ENCODE measurements at places on chromosomes 2 and 18. TPM values are rescaled to one million over a fixed set of nuclear protein-coding genes. Genes with fewer than 3 reads are reported as not detected.

The SPATA3 gene
- total RNA-seq, result not detected

The SERPINB13 gene
- total RNA-seq, result not detected

The LRRC30 gene
- total RNA-seq, result not detected

The GAREM1 gene
- 5.5 TPM for total RNA-seq

The C2orf66 gene
- not detected for total RNA-seq

The SP110 gene
- total RNA-seq, result 46.0 TPM

The WDR12 gene
- 28.1 TPM for total RNA-seq

The LONRF2 gene
- total RNA-seq, result 1.8 TPM

The SEMA4F gene
- 3.6 TPM for total RNA-seq

The SCRN3 gene
- total RNA-seq, result 34.6 TPM

The C2orf76 gene
- 8.6 TPM for total RNA-seq

The ADD2 gene
- 0.36 TPM for total RNA-seq

The NDUFV2 gene
- total RNA-seq, result 137 TPM

The GRB14 gene
- 6.9 TPM for total RNA-seq

GRCh38 chr2:10027660-10028330 is 15.6 kb upstream of the KLF11 start:
- DNase-seq, result no peak

DNA sequence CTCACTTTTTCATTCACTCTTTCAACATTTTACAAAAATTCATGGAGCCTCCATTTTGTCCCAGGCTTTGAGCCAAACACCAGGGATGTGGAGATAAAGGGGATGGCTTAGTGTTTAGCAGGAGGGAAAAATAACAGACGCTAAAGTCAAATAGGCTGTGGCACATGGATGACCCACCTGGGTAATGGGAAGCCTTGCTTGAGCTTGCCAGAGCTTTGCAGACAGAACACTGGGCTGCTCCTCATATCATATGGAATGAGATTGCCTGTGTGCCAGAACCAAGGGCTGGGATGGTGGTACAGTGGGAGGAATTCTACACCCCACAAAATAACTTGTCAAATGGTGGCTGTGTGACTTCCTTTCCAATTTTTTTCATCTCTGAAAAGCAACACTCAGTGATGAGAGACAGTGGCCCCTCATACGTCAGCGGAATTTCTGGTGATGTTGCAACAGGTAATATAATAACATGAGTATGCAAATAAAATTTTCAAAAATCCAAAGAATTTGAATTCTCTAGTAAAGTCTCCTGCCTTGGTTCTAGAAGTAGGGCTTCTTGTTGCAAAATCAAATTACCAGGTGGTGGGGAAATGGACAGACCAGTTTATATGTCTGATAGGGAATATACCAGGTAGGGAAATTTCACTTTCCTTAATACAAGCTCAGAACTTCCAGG is 252.9 kb downstream of the CLIP4 start:
- DNase-seq, result peak; percentile 9

DNA sequence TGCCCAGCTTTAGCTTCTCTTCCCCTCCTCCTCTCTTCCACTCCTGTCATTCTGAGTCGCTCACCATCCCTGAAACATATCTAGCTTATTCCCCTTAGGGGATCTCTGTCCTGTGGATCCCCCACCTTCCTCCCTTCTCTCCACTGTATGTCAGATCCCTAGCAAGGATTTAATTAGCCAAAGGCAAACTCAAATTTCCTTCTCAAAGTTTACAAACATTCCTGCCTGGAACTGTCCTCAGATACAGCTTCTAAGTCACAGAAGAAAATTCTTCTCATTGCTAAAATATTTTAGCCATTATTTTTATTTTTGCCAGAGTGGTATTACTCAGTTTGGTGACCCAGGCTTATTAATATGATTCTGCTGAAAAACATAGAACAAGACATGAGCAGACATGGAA is 315.3 kb downstream of the CYP26B1 start:
- no peak for DNase-seq

GRCh38 chr2:23653326-23653725 is 268.3 kb downstream of the KLHL29 start:
- no peak for DNase-seq

- DNase-seq, result no peak
Measured at GRCh38 chr18:8812631-8813030, 107.3 kb downstream of the MTCL1 start.

DNA sequence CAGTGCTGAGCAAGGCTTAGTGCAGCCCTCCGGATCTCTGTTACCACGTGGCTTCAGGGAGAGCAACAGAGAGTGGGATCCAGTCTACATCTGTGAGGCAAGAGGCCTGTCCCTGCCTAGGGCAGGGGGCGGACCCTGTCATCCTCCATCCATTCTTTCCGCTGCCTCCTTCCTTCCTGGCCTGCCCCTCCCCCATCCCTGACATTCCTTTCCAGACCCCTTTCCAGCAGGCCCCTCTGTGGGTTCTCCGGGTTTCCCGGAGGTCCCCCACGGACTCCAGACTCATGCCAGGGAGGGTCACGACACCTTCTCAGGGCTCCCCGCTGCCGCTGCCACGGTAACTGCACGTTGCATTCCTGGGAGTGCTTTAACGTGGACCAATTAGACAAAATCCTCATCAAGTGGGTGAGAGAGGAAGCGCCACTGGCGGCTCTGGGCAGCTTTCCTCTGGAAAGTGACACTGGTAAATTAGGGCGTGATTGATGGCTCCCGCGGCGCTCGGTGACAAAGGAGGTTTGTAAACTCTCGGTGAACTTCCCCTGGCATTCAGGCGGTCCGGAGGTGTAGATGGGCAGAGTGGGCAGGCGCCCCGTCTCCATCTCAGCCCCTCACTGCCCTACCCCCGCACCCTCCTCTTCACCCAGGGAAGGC is 11.4 kb downstream of the ATOH8 start:
- DNase-seq, result no peak

DNA sequence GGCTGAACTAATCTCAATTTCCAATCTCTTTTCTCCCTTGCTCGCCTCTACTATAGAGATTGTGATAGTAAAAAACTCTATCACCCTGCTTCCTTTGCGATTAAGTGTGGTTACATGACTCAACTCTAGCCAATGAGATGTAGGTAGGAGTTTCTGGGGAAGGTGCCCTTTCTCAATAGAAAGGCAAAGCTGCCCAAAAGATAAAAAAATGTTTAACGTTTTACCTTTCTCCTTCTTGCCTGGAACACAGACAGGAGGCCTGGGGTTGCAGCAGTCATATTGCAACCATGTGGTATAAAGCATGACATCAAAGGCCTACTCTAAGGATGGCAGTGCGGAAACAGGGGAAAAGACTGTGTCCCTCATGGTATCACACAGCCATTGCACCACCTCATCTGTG is 31.5 kb downstream of the TMEM37 start:
- no peak for DNase-seq

DNA sequence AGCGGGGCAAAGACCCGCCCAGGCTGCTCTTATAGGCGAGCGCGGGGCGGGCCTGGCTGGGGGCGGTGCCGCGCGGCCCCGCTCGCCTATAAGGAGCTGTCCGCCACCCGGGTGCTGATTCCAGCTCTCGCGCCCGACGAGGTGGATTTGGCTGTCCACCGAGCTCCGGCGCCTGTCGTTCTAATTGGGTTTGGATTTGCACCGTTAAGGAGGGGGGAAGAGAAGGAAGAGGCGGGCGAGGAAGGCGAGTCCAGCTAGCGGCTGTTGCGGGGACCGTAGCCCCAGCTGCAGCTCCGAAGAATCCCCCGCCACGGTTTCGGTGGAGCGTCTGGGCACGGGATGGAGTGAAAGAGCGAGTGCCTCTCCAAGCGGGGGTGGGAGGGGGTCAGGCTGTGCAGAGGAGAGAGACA is at the start of gene CNTNAP5:
CNTNAP5 (plus strand) TSS at position 117 of the 410 bp plus-strand sequence. CDS start 364 bp downstream, outside the sequence.
- peak; percentile 5 for DNase-seq

- no peak for DNase-seq
Measured at GRCh38 chr2:134256956-134257355, 3.1 kb downstream of the MGAT5 start.

- no peak for DNase-seq
Measured at GRCh38 chr2:106851087-106851874, 34.7 kb downstream of the ST6GAL2 start.

- no peak for DNase-seq
Measured at GRCh38 chr2:241017228-241017940, 19.0 kb downstream of the SNED1 start.

DNA sequence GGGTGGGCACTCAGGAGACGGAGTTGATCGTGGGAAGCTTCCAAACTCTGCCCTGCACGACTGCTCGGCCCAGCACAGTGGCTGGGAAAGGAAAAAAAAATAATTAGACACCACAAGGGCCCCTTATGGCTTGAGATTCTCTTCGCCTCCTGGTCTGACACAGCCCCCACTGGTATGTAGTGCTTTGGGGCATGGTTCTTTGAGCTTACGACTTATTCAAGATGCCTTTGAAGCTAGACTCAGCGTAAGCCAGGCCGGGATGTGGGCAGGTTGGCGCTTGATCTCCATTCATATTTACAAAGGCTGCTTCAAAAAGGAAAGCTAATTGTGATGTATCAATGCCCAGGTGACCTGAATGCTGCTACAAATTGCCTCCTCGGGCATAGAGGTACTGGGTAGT is 50.5 kb downstream of the CXCR4 start:
- DNase-seq, result no peak

- no peak for DNase-seq
Measured at GRCh38 chr2:120898961-120899750, 163.5 kb downstream of the GLI2 start.

GRCh38 chr2:217843324-217843723 is 159.5 kb downstream of the TNS1 start:
- DNase-seq, result no peak

GRCh38 chr2:104528101-104528500 is 325.8 kb upstream of the POU3F3 start:
- DNase-seq, result no peak

- peak; percentile 79 for DNase-seq
Measured at GRCh38 chr2:215529271-215529670, 93.4 kb upstream of the FN1 start.

GRCh38 chr2:56613254-56613653 is 429.5 kb downstream of the CCDC85A start:
- DNase-seq, result no peak

- no peak for DNase-seq
Measured at GRCh38 chr2:200054681-200055468, 99.5 kb downstream of the MAIP1 start.

DNA sequence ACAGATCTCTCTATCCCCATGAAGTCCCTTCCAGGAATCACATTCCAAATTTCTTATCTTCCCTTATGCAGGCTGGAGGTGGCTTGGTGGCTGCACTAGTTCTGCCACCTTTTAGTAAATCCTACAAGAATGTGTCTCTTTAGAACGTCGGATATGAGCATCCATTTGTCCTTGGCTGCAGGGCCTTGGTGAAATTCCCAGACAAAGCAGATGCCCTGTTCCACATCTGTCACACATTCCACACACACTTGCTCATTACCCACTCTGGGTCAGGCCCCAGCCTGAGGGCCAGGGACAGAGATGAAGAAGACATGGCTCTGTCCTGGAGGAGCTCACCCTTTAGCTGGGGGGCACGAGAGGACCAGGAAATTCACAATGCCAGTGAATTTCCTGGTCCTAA is 31.2 kb upstream of the GPR17 start:
- no peak for DNase-seq

DNA sequence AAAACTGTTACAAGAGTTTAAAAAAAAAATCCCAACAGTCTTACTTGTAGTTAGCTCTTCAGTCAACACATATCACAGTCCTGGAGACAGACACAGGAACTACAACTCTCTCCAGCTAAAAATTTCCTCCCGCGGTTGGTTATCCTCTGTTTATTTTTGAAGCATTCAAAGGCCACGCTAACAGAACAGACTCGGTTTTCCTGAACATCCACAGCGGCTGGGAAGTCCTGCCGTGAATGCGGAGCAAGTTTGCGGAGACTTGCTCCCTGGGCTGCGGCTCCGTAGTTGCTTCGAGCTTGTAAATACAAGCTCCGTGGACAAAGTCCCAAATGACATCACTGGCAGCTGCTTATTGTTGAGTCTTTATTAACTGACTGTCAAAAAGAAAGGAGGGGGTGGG is at the start of gene NCKAP5:
NCKAP5 (minus strand) TSS at position 292 of the 400 bp plus-strand sequence. CDS start 50,937 bp downstream, outside the sequence.
- peak; percentile 59 for DNase-seq

GRCh38 chr18:62497190-62497772 is 25.5 kb upstream of the ZCCHC2 start:
- DNase-seq, result no peak

DNA sequence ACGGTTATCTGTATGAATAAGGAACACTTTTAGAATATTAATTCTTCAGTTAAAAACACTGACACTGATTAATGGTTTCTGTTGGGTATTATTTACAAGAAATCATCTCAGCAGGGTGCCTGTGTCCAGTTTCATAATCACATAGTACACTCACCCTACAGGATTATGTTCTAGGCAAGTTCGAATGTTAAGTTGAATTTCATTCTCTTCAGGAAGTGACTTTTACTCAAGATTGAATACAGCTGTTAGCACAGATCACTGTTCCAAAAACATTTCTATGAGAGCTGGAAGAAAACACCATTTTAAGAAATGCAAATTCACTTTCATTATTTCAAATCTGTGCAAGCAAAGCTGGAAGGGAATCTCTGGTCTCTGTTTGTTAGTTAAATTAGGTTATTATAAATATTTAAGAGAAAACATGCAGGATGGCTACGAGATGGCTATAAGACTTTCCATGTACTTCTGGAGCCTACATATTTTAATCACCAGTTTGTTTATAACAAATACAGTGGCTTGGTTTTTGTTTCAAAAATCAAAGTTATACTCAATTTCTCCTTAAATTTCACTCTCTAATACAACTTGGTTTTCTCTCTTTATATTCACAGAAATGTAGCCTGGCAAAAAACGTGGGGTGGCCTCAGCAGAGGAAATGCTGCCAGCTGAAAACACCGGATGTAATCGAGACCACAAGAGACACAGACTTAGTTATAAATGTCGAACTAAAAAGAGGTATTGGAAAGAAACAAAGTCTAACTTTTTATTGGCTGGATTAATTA is 65.8 kb downstream of the RBMS1 start:
- DNase-seq, result peak; percentile 94

DNA sequence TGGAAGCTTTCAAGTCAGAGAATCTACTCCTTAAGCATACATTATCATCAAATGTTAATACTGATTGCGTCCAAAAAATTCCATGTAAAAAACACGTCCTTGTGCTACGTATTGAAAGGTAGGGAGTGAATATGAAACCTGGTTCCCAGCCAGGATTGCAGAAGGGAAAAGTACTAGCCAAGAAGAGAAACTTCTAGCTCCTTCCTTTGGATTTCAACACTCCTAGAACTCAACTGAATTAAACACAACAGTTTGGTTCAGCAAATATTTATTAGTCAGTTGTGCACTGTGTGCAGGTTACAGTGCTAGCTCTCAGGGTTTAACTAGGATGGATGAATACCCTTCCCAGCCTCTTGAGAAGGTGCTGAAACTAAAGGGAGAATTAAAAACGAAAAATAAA is 33.9 kb upstream of the FHL2 start:
- peak; percentile 51 for DNase-seq

DNA sequence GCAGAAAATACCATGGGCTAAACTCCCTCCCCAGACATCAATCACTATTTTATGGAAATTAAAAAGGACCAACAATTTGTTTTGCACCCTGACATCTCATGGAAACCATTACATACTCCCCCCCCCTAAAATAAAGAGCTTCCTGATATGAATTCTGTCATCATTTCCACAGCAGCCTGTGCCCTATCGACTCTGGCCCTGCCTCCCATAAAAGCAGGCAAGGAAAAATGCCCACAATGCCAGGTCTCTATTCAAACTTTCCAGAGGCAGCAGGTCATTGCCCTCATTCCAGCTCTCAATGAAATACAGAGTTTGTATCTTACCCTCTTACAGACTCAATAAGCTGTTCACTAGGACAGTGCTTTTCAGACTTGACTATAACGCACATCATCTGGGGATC is 254.4 kb upstream of the TANK start:
- DNase-seq, result no peak

Measured in fibroblast of the aortic adventitia (primary cell).